Stimulated activated CD8-positive, alpha-beta memory T cell treated with anti-CD3 and anti-CD28 coated beads, Interleukin-4, amount 100 ng/mL, for 1 hour (primary cell): ENCODE measurements at places on chromosomes 1 and 21.

- DNase-seq, result no peak
Measured at GRCh38 chr1:209456878-209457277, 126.6 kb upstream of the CAMK1G start.

DNA sequence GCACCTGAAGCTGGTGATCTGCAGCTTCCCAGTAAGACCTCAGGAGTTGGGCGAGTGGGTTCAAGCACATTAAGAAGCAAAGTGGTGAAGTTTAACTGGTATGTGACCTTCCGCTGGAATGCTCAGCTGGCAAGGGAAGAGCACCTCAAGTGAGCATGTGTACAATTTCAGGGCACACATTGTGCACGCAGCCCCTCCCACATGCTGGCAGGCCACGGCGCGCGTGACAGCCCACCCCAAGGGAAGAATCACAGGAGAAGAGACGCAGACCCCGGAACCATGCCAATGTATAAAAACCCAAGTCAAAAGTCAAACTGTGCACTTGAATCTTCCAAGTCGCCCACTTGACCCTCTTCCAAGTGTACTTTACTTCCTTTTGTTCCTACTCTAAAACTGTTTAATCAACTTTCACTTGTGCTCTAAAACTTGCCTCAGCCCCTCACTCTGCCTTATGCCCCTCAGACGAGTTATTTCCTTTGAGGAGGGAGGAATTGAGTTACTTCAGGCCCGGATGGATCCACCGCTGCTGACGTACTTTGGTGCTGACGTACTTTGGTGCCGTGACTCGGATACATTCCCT lies 20.0 kb downstream of the LRRC3 start:
- no peak for DNase-seq

- no peak for DNase-seq
Measured at GRCh38 chr1:6653436-6654290, 29.0 kb downstream of the THAP3 start.

GRCh38 chr1:194028002-194028401 lies 841.6 kb upstream of the B3GALT2 start:
- no peak for DNase-seq

DNA sequence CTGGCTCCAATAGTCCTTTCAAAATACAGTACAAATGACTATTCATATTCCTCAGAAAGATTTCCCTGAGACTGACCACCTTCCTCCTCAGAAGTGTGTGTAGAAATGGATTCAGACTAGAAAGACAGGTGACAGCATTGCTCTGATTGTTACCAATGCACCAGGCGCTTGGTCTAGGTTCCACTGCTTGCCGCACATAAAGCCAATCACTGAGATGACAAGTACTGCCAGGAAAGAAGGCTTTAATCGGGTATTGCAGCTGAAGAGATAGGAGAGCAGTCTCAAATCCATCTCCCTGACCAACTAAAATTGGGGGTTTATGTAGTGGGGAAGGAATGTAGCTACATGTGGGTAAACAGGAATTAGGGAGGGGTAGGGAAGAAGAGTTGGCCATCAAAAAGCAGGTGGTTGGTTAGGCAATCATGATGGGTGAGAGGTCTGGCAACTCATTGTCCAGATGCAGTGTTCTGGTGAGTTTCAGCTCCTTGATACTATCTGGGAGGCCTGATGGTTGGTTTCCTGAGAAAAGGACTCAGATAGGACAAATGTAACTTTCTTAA lies 98.0 kb downstream of the KCNH1 start:
- DNase-seq, result no peak

- no peak for DNase-seq
Measured at GRCh38 chr1:70361727-70362398, 7.3 kb upstream of the ANKRD13C start.

- DNase-seq, result no peak
Measured at GRCh38 chr1:244019982-244020485, 31.0 kb upstream of the ZBTB18 start.

- DNase-seq, result no peak
Measured at GRCh38 chr1:164223378-164223777, 335.6 kb upstream of the PBX1 start.

DNA sequence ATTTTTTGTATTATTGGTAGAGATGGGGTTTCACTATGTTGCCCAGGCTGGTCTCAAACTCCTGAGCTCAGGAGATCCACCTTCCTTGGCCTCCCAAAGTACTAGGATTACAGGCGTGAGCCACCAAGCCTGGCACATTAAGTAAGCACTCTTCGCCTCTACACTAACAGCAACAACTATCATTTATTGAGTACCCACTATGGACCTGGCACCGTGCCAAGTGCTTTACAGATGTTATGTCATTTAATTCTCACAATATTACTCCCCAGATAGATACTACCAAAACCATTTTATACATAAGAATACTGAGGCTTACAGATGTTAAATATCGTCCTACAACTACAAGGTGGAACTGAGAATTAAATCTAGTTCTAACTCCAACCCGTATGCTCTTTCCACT lies 50.1 kb downstream of the TUT4 start:
- no peak for DNase-seq

GRCh38 chr1:205038132-205038786 lies 4.8 kb upstream of the CNTN2 start:
- no peak for DNase-seq

GRCh38 chr1:176522310-176522845 lies 59.4 kb downstream of the PAPPA2 start:
- no peak for DNase-seq

DNA sequence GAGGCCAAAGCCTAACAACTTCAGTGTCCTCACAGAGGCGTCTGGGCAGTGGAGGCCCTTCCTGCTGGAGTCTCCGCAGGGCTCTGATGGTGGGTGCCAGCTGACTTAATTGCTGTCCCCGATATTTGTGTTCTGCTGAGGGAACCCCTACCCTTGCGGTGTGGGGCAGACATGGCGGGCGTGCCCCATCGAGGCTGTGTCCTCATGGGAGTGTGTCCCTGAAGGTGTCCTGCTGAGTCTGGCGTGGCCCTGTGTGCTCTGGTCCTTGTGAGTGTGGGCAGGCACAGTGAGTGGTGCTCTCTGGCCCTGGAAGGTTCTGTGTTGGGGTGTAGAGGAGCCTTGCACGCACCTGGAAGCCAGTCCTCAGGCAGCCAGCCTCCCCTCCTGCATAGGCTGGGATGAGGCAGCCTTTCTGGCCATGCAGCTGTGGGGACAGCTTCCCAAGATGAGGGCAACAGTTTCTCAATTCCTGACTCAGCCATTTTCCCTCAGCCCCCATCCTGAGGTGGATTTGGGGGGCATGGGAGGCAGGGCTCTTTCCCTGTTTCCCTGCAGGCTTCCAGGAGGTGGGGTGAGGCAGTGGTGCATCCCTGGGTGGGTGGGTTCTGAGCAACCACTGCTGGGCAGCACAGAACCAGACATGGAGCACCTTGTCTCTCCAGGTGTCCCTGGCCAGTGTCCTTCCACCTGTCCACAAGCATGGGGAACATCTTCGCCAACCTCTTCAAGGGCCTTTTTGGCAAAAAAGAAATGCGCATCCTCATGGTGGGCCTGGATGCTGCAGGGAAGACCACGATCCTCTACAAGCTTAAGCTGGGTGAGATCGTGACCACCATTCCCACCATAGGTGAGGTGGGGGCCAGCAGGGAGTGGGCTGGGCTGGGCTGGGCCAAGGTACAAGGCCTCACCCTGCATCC lies 6.5 kb downstream of the C1orf35 start:
- DNase-seq, result no peak

DNA sequence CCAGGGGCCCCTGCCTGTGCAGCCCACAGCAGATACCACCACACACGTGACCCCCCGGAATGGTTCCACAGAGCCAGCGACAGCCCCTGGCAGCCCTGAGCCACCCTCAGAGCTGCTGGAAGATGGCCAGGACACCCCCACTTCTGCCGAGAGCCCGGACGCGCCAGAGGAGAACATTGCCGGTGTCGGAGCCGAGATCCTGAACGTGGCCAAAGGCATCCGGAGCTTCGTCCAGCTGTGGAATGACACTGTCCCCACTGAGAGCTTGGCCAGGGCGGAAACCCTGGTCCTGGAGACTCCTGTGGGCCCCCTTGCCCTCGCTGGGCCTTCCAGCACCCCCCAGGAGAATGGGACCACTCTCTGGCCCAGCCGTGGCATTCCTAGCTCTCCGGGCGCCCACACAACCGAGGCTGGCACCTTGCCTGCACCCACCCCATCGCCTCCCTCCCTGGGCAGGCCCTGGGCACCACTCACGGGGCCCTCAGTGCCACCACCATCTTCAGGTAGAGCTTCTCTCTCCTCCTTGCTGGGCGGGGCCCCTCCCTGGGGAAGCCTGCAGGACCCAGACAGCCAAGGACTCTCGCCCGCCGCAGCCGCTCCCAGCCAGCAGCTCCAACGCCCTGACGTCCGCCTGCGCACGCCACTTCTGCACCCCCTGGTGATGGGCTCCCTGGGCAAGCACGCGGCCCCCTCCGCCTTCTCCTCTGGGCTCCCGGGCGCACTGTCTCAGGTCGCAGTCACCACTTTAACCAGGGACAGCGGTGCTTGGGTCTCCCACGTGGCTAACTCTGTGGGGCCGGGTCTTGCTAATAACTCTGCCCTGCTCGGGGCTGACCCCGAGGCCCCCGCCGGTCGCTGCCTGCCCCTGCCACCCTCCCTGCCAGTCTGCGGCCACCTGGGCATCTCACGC lies 51.0 kb downstream of the COL18A1 start:
- DNase-seq, result no peak

GRCh38 chr21:44325386-44326271 lies 13.6 kb downstream of the CFAP410 start:
- no peak for DNase-seq

GRCh38 chr1:244865028-244865371 lies 657 bp upstream of the HNRNPU start:
- no peak for DNase-seq

DNA sequence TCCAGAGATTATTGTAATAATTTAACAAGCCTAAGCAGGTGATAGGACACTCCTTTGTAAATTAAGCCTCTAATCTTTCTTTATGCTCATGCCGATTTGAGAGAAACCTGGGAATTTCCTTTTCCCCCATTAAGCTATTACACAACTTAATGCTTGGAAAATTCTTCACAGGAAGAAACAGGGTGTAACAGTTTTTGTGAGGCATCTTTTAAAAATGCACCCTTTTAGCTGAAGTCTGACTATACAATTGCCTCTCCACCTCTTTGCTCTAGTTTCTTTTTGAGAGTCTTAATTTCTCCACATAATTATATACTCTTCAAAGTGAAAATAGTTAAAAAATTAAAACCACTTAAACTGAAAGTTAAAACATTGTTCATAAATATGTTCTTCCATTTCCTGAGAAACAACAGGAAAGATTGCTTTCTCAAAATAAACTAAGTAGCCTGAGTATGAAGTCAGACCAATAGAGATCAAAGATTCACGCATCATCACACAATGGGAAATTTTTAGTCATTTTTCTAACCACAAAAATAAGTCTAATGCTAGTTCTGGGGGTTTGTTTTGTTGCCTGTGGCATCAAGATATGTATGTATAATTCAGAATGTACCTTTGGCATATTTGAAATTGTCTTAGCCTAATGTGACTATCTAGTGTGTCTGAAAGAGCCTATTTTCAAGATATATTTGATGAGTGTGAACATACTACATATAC lies 34.7 kb downstream of the LRRC8D start:
- DNase-seq, result no peak

GRCh38 chr1:147542569-147542897 lies 1.2 kb downstream of the BCL9 start:
- no peak for DNase-seq

DNA sequence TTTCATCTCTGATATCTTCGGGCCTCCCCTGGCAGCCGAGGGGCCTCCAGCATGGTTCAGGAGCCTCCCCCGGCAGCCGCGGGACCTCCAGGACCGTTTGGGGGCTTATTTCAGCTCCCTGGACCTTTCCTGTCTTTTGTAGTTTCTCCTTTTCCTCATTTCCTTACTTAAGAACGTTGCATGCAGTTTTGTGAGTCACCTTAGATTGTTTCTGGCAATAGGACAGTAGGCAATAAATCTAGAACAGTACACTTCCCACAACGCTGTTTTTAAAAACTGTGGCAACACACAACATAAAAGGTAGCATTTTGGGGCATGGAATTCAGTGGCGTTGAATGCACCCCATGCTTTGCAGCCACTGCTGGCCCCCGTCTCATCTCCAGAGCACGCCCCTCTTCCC lies 24.4 kb downstream of the FAAP20 start:
- DNase-seq, result no peak

- DNase-seq, result no peak
Measured at GRCh38 chr21:27771938-27772483, 805.1 kb upstream of the ADAMTS5 start.

DNA sequence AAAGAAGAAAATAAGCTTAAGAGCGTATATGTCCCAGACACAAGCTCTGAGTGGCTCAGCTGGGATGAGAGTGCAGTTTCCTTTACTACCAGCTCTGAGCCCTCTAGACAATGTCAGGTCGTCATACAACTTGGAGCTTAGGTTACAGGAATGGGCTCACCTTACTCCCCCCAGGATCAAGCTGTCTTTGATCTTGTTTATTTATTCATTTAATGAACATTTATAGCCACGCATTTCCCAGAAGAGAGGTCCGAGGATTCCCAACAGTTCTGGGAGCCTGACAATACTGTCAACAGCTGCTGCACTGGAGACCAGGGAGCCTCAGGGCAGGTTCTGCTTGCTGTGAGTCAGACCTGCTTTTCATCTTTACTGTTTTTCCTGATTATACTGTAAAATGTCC lies 378.9 kb downstream of the PLPP3 start:
- no peak for DNase-seq

- DNase-seq, result no peak
Measured at GRCh38 chr1:169473347-169473746, 12.4 kb downstream of the SLC19A2 start.

GRCh38 chr1:236795757-236796667 lies 920 bp downstream of the MTR start:
- DNase-seq, result no peak

GRCh38 chr1:225877580-225877979 lies 4.6 kb downstream of the TMEM63A start:
- no peak for DNase-seq

DNA sequence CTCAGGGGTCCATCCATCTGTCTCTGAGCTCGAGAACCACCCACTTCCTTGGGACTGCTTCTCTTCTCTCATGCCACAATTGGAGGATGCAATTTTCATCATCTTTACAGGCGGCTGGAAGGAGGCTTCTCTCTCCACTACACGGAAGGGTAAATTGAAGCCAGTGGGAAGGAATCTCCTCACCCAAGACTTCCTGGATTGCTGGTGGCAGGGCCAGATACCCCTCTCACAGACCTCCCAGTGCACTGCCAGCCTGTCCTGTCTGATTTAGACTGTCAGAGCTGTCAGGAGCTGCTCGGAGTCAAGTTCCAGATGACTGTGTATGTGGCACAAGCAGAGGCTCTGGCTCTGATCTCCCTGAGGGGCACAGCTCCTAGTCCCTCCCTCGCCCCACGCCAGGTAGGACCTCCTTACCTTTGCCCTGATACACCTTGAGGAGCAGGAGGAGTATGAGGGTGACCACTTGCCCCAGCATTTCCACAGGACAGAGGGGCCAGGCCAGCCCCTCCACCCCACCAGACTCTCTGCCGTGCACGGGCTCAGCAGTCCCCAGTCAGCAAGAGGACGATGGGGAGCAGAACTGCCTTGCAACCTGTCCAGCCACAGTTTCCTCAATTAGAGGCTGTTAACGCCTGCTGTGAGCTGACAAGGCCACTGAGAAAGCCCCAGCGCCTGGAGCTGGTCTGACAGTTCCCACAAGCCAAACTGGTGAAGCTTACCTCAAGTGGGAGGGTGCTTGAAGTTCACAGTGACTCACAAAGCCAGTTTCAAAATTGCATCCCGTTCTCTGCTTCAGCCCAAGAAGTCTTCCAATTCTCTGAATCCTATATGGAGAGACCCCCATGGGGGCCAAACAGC lies at the start of gene CD244:
CD244 (minus strand) TSS at position 685 of the 858 bp plus-strand sequence; CDS start at position 475, 210 bp downstream.
- DNase-seq, result no peak
